Amygdala (tissue), 56 donors: ENCODE measurements at places on chromosomes 13 and 19.

- peak; percentile 58 for DNase-seq
Observed at GRCh38 chr19:46471116-46471733, at the start of gene PNMA8A. Gene PNMA8A, minus strand, starts transcription at chr19:46471563. Its CDS starts 528 bp downstream, at chr19:46471035.

- peak; percentile 26 for DNase-seq
Observed at GRCh38 chr19:12668932-12669269, 2.3 kb downstream of the WDR83 start.

- DNase-seq = no peak
Observed at GRCh38 chr13:70390968-70391367, 282.7 kb upstream of the KLHL1 start.

DNA sequence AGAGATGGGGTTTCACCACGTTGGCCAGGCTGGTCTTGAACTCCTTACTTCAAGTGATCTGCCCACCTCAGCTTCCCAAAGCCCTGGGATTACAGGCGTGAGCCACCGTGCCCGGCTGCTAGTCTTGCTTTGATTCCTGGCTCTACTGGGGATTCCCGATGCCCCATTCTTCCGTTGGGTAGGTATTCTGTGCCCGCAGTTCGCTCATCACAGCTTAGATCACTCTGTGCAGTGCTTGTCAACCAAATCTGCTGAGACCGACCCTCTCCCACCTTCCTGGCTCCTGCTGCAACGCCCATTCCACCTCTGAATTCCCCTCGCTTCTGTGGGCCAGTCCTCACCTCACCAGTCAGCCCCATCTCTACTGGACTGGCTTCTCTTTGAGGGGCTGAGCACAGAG lies 4.6 kb upstream of the ZNF414 start:
- DNase-seq = no peak
